Activated T-helper 1 cell treated with anti-CD3 and anti-CD28 coated beads, Interleukin-12 subunit alpha, Interleukin-12 subunit beta, Interleukin-2, Interleukin-4 antibody, amounts not matched to agents 30 ng/mL and 10 ng/mL and 1 ng/mL, durations not matched to agents 14 hours and 24 hours and 36 hours (primary cell): ENCODE measurements at places on chromosomes 5 and 9. TPM values are rescaled to one million over a fixed set of nuclear protein-coding genes. Genes with fewer than 3 reads are reported as not detected.

DNA sequence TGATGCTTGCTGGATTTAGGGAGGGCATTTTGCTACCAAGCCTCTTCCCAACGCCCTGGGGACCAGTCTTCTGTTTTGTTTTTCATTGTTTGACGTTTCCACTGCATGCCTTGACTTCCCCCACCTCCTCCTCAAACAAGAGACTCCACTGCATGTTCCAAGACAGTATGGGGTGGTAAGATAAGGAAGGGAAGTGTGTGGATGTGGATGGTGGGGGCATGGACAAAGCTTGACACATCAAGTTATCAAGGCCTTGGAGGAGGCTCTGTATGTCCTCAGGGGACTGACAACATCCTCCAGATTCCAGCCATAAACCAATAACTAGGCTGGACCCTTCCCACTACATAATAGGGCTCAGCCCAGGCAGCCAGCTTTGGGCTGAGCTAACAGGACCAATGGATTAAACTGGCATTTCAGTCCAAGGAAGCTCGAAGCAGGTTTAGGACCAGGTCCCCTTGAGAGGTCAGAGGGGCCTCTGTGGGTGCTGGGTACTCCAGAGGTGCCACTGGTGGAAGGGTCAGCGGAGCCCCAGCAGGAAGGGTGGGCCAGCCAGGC lies 23.0 kb downstream of the PCDHGC5 start:
- no peak for DNase-seq

DNA sequence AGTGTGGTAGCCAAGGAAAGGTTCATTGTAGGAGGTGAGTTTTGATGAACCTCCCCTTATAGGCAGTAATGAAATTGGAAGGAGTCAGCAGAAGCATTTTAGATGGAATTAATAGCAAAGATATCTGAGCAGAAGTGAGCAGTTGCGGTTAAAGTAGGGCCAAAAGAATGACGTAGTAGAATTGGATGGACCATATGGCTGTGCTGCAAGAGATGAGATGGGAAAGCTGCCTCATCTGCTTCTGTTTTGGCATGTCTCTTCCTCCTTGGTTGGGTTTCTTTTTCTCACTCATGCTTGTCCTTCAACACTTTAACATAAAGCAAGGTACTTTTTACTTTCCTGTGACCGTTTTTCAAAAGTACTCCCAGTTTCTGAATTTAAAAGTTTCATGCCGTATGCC lies 55.8 kb downstream of the AQP7 start:
- no peak for DNase-seq

- no peak for DNase-seq
Measured at GRCh38 chr5:32678472-32678871, 32.6 kb upstream of the NPR3 start.

- no peak for DNase-seq
Measured at GRCh38 chr5:74543162-74543995, 97.1 kb downstream of the ENC1 start.

GRCh38 chr5:135241536-135241935 lies 157.5 kb downstream of the MACROH2A1 start:
- DNase-seq: no peak

DNA sequence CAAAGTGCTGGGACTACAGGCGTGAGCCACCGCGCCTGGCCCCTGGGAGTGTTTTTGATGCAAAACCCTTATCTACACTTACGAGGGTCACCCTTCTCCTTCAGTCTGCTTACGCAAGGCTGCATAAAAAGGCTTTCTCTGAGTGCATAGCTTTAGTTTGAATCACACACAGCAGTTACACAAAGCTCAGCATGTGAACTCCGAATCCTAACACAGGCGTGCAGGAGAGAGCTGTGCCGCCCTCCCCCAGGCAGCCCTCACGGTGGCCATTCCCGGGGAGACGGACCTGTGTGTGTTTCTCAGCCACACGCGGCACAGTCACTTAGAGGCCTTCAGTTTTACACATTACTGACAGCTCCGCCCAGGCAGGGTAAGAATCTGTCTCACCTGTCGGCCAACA lies 26.7 kb downstream of the EXD3 start:
- no peak for DNase-seq

DNA sequence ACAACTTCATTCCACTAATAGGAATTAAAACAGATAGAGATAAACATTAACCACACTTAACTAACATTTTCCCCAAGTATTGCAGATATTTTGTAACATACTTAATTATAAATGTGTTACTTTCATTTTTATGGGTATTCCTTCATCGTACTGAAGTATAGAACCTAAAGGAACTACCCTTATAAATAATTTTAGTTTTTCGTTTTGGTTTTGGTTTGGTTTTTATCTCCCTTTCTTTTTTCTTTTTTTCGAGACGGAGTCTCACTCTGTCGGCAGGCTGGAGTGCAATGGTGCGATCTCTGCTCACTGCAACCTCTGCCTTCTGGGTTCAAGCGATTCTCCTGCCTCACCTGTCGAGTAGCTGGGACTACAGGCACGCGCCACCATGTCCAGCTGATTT lies 60.1 kb upstream of the LMNB1 start:
- DNase-seq: no peak

DNA sequence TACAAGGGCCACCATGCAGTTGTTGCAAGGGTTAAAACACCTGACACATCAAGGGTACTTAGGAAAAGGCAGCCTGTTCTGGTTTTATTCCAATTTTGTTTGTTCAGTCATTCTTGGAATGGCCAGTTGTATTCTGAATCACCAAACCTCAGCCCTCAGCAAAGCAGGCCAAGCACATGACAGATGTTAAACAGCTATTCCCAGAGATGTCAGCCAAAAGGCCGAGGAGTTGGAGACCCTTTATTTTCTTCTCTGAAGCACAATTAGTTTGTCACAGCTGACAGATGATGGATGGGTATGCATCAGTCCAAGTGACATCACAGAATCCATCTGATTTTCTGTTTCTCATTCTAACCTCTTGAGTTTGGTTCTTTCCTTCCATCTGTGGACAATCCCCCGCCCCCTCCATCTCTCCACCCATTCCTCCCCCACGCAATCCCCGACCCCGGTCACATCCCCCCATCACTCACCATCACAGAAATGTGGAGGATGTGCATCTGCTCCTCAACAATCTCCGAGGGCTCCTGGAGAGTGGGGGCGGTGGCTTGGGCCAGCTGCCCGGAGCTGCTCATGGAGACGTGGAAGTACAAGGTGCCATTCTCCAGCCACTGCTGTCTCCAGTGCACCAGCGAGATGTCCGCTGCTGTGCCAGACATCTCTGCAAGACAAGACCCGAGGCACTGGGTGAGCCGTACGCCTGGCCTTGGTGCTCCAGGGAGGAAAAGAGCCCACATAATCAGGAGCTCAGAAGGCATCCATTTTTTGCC lies 123.8 kb downstream of the ASTN2 start:
- DNase-seq: no peak

DNA sequence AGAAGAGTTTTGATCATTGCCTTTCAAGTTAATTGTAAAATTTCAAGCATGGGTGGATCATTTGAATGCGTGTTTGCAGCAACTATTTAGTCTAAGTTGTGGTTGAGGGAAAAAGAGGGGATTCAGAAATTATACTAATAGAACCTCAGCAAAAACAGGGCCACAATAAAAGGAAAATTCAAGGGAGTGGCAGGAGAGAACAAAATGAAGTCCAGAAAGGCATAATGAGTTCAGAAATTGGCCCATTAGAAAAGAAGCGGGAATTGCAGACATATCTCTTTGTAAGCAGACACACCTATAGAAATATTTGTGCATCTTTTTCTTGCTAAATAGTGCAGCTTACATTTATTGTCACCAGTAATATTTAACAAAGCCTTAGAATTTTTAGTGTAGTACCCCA lies 960.0 kb downstream of the CDH12 start:
- no peak for DNase-seq

- no peak for DNase-seq
Measured at GRCh38 chr5:138920181-138920580, 45.0 kb upstream of the LRRTM2 start.

FABP6 gene
- total RNA-seq: not detected in 2 replicates

SIMC1 gene
- 36.7 and 42.2 TPM in 2 replicates for total RNA-seq

CDC20B gene
- total RNA-seq: not detected in 2 replicates

HRH2 gene
- total RNA-seq: 94.7 and 96.9 TPM in 2 replicates

ARAP3 gene
- 7.1 and 7.2 TPM in 2 replicates for total RNA-seq

DNAJB5 gene
- 5.3 and 6.0 TPM in 2 replicates for total RNA-seq

PCYOX1L gene
- 21.9 and 23.4 TPM in 2 replicates for total RNA-seq

QRFP gene
- not detected in 2 replicates for total RNA-seq

ZNF300 gene
- total RNA-seq: 0.56 and 0.57 TPM in 2 replicates
